ENCODE measurements at places on chromosomes 7 and 10.

DNA sequence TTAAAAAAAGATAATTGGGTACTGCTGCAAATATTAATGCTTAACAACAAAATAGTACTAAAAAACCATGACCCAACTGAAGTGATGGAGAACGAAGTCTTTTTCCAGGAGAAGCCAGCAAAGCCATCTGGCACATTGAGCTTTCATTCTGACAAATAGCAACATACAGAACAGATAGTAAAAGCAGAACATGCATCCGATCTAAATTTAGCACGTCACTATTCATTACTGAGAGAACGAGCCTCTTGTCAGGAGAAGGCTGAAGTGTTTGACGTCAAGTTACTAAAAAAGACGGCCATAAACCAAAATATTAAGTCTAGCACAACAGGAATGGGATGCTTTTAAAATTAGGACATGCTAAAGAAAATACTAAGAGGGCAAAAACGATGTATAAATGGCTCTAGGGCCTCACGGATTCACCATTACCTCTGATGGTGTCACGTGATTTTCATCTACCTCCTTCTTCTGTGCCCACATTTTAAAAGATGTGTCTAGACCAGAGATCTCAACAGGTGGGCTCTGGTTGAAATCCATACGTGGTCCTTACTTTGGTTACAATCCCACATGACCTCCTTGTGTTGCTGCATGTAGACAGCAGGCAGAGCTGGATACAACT lies 52.3 kb downstream of the CTBP2 start:
- DNase-seq, result no peak

DNA sequence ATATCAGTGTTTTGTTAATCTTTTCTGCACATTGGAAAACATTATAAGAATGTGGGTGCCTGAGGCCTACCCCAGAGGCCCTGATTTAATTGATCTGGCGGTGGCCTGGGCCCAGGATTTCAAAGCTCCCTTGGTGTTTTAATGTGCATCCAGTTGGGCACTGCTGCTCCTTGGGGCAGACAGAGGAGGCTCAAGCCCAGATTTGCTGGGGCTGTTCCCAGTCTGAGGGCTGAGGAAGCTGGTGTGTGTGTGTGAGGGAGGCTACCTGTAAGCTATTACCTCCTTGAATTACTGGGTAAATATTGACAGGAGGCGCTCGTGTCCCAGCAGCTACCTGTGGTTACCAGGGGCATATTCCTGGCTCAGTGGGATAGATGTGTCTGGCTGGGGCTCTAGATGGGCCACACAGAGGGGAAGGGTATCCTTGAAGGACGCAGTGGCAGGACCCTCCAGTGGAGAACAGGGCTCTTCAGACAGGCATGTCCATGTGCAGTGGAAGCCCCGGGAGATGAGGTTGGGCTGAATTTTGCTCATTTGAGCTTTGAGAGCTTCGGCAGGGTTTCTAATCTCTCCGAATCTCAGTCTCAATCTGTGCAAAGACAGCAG lies 975.4 kb upstream of the ZNF722 start:
- no peak for DNase-seq

- no peak for DNase-seq
Measured at GRCh38 chr7:93629291-93629801, 54.8 kb upstream of the CALCR start.

DNA sequence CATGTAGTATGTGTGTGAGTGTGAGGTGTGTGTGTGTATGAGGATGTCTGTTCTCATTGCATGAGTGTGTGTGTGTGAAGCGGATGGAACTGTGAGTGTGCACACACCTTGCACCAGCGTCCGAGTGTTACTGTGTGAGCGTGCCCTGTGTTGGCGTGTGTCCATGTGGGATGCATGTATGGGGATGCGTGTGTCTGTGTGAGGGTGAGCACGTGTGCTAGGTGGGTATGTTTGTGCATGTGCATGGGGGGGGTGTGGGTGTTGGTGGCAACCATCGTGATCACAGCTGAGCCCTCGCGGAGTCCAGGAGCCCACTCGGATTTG lies 6.4 kb downstream of the KNDC1 start:
- no peak for DNase-seq

- DNase-seq, result no peak
Measured at GRCh38 chr10:3207351-3207750, 34.8 kb upstream of the PITRM1 start.

All from stimulated activated CD8-positive, alpha-beta memory T cell treated with anti-CD3 and anti-CD28 coated beads, Interleukin-15, amount 100 ng/mL, for 4 hours (primary cell).